ENCODE measurements at places on chromosomes 3 and 15. TPM values are rescaled to one million over a fixed set of nuclear protein-coding genes. Genes with fewer than 3 reads are reported as not detected.
A peak's percentile ranks its signal among the peaks of the same experiment; 100 is the strongest.

DNA sequence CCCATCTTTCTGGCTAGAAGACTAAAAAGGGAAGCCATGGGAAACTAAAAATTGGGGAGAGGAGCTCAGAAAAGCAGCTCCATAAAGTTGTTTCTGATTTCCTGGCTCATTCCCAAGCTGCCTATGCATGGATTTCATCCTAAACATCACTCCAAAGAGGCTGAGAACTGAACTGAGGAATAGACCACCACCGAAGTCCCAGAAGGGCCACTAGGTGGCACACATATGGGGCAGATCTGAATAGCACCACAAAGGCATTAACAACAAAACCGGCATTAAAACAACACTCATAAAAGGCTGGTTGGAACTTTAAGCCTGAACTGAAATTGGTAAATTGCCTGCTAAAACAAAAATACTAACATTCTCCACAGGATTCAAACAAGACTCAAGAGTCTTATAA lies 106.3 kb downstream of the PLD1 start:
- ATAC-seq = no peak

DNA sequence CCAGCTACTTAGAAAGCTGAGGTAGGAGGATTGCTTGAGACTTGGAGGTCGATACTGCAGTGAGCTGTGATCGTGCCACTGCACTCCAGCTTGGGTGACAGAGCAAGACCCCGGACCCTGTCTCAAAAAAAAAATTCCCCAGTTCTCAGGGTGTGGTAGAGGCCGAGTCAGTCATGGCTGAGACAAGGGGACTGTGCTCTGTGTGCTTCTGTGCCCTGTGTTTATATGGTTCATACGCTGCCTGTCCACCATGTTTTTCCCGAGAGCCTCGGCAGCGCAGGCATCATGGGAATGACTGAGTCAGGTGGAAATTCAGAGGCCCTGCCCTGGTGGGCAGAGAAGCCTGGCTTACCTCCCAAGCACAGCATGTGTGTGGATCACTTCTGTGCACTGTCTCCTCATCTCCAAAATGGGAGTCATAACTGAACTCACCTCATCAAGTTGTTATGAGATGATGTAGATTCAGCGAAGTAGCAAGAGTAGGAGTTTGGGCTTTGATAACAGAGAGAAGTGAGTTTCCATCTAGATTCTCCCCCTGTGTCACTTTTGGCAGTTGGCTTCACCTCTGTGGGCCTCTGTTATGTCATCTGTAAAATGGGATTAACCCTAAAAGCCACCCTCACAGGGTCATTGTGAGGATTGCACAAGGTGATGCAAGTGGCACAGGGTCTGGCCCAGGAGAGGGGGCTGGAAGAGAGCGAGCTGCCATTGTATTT lies 56.9 kb downstream of the FLNB start:
- no peak for ATAC-seq

GRCh38 chr3:62630664-62631063 lies 244.6 kb downstream of the CADPS start:
- no peak for ATAC-seq

DNA sequence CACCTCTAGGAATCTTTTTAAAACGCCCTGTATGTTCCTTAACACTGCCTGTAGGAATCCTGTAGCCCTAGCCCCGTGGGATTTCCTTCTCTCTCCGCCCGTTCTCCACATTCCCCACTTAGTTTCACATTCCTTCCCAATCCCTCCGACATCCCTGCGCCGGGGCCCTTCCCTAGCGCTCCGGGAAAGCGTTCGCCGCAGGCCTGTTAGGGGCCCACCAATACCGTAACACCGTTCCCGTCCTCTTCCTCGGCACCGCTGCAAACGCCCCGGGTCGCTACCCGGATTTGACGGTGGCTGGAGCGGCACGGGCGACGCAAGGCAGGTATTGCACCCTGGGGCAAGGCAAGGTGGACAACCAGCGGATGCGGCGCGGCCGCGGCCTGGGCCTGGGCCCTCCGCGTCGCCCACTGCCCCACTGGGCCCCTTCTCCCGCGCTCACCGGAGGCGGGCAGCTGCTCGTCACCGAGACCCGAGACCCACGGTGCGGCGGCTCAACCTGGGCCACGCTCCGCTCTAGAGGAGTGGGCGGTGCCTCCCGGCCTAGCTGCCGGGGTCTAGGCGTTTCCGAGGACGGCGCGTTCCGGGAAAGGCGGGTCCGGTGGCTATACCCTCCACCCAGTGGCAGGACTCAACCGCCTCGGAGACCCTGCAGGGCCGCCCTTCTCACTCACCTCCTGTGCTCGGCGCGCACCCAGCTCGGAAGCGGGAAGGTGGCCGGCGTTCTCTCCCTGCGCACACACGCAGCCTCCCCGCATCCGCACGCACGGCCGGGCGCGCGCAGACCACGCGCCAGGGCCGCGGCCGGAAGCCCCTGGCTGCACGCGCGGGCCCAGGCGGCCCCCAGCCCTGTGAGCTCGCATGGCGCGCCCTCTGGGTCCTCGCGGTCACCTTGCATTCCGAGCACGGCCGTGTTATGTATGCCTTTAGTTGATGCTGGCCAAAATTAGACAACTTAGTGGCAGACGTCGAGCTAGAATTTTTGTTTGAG lies at the start of gene B3GALNT1:
B3GALNT1 (minus strand) TSS at position 789 of the 991 bp plus-strand sequence. CDS start 18,595 bp downstream, outside the sequence.
- ATAC-seq = peak; percentile 65

- ATAC-seq = no peak
Measured at GRCh38 chr3:149564079-149564478, 89.6 kb downstream of the TM4SF4 start.

DNA sequence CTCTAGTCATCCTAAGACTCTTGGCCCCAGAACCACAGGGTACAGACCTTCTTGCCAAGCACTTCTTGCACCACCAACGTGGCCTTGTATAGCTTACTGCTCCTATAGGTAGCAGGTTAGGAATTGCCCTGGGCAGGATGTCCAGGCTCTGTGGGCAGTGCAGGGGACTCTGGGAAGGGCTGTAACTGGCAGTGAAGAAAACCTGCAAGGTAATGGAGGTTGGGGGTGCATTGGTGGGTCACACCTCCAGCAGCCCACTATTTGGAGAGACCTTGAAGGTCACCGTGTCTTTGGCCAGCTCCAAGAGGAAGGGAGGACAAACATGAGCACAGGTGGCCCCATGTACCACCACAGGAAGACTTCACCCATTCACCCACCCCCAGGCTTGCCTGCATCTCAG lies 21.3 kb upstream of the XYLB start:
- ATAC-seq = no peak

DNA sequence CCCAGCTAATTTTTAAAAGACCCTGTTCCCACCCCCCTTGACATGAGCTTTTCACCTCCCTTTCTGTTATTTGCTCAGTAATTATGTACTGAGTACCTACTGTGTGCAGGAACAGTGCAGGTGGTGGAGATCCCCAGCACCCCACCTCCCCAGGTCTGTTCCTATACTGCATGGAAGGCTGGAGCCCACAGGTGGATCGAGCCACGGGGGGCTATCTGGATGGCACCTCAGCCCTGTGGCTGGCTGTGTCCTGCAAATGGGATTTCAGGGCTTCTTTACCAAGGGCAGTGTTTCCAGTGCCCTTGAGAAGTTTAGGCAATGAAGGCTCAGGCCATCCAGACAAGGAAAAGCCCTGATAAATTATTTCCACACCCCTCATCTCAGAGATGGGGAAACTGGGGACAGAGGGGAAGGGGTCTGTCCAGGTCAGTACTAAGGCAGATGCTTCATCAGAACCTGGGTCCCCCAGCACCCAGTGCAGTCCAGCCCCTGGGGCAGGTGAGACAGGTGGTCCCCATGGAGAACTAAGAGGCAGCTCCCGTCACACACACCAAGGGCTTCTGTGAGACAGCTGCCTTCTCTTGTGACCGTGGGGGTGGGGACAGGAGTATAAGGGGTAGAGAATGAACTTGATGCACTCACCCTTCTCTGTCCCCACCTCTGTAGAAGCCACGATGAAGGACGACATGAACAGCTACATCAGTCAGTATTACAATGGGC lies 109.6 kb downstream of the ETFA start:
- ATAC-seq = no peak

DNA sequence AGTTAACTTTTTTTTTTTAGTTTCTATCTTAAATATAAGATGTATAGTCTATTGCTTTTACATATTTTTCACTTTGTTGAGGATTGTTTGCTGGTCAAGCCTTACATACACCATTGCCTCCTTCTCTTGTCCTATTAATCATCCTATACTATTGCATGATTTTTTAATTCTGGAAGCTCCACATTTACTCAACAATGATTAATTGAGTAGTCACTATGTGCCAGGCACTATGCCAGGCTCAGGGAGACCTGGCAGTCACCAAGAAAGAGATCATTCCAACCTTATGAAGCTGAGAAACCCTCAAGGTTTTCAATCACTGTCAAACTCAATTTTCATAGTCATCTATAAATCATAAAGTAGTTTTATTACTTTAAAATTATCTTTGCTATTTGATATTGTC lies 626.2 kb downstream of the IGSF11 start:
- ATAC-seq = no peak

EOMES gene
- total RNA-seq = not detected

VGLL3 gene
- total RNA-seq = 12.5 TPM

APPL1 gene
- 39.5 TPM for total RNA-seq

PLS1 gene
- 2.8 TPM for total RNA-seq
